Stimulated activated CD4-positive, alpha-beta T cell treated with anti-CD3 and anti-CD28 coated beads, TNF-alpha, amount 100 ng/mL, for 24 hours (primary cell): ENCODE measurements at places on chromosomes 16 and 17.

DNA sequence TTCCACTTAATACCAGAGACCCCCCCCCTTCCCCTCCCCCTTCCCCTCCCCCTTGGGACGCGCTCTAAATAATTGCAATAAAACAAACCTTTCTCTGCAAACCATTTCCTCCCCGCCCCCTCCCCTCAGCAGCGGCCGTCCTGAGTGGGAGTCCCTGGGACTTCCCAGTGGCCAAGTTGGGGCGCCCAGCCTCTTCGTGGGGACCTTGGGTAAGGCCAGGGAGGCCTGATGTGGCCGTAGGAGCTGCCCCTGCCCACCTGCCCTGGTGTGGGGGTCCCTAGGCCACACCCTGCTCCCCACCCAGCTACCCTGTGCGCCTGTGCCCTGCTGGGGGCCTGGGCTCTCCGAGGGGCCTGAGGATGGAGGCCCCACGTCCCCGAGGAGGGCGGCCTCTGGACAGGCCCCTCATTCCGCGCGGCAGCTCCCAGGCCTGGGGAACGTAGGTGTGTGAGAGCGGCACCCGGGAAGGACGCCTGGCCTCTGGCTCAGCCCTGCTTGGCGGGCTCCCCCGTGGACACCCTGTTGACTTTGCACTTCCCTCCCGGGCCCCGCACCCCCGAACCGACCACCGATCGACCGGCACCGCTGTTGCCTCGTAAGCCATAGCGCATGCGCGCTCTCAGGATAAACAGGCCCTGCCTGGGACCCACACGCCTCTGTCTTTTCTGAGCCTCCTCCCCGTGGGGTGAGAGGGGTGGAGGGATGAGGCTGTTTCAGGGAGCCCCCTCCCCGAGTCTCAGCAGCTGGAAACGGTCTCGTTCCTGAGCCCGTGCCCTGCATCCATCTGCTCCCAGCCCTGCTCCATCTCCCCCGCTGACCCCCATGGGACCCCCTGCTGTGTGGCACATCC is 9.0 kb downstream of the NTHL1 start:
- no peak for DNase-seq

- DNase-seq: no peak
Measured at GRCh38 chr16:46733319-46733830, 14.8 kb downstream of the MYLK3 start.

DNA sequence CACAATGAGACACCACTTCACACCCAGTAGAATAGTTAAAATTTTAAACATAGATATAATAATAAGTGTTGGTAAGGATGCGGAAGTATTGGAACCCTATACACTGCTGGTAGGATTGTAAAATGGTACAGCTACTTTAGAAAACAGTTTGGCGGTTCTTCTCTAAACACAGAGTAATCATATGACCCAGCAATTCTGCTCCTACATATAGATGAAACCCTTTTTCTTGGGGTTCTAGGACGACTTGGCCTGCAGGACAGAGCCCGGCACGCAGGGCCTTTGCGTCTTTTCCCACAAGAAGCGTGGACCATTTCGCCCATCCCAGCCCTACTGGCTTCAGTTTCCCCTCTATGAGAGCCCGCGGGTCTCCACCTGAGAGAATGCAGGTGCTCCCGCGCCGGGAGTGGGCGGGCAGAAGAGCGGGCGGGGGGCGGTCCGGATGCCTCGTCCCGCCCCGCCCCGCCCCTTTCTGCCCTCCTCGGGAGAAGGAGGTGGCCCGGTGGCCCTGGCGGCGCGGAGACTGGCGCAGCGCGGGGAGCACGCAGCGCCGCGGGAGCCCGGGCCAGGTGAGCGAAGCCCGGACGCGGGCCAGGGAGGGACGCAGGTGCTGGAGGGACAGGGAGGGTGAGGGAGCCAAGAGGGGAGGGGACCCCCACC is at the start of gene SDR42E2:
TSS of gene SDR42E2 (plus strand) at position 508 of the 657 bp plus-strand sequence. CDS start 3,077 bp downstream, outside the sequence.
- peak; percentile 35 for DNase-seq

DNA sequence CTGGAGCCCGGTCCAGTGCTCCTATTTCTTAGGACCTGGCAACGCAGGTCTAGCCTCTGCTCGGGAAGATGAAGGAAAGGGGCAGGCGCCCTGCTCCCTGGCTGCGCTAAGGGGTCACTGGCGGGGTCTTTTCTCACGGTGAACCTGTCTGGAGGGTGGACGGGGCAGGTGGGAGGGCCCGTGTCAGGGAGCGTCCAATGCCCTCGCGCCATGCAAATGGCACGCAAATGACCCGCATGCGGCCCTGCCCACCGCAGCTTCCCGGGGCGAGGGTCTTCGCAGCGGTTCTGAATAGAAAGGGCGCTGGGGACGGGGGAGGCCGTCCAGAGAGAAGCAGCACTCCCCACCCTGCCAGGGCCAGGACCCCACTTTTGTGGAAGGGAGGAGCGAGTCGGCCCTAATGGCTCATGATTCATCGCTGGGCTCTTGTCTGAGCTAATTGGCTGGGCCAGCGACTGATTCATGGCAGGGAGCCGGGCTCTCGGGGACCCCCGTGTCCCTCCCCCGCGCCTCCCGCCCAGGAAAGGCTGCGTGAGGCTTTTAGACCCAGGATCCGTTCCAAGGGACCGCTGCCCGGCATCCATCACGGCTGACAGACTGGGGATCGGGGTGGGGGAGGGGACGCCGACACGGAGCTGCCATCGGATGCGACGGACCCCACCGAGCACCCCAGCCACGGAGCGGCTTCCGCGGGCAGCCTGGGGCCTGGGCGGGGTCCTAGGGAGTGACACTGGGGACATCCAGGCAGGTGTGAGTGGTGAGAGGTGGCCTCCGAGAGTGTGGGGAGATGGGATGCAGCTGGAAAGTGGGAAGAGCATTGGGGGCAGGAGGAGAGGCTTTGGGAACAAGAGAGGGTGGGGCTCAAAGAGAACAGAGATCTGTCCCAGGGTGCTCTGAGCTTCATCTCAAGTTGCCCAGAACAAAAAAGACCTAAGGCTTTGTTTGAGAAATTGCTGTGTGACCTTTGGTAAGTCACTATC is 25.0 kb upstream of the NGFR start:
- no peak for DNase-seq

DNA sequence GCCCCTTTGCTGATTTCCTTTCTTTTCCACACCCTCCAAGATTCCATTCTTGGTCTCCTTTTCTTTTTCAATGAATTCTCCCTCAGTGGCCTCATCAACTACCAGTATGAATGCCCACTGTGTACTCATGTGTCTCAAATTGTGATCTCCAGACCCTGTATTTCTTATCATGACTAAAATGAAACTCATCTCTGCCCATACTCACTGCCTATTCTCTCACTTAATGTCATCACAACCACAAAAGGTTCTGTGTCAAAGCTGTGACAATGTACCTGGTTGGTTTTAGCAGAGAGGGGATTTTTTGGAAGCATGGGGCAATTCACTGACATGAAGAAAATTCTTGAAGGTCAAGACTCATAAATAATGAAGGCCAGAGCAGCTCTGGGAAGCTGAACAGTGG is 11.5 kb upstream of the TBX4 start:
- no peak for DNase-seq

GRCh38 chr16:22333457-22333994 is 36.3 kb downstream of the POLR3E start:
- DNase-seq: no peak

- DNase-seq: no peak
Measured at GRCh38 chr17:82870541-82870940, 30.7 kb upstream of the ZNF750 start.
